Natural killer cell treated with Interleukin-12 subunit alpha and Interleukin-12 subunit beta and Interleukin-15 and Interleukin-18, amount 100 ng/mL, for 72 hours (primary cell): ENCODE measurements at places on chromosomes 7 and 10. TPM values are rescaled to one million over a fixed set of nuclear protein-coding genes. Genes with fewer than 3 reads are reported as not detected.

DNA sequence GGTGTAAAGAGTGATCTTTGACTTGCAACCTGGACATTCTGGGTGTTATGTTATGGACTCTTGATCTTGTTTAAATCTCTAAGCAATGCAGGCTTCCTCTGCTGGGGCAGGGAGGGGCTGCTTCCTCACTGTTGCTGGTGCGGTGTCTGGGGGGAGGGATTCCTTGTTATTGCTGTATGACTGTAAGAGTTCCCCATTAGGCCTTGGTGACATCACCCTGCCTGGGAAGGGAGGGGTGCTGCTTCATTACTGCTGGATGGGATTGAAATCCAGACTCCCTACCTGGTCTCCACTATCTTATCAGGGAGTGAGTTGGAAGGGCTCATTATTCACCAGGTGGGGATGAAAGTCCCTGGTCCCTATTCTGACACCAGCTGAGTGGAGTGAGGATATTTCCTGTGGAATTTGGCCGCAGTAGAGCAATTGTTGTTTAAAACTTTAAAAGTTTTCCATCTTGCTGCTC is 8.8 kb downstream of the OGDH start:
- DNase-seq: no peak

TMEM229A gene
- total RNA-seq: not detected

EGR2 gene
- 14.3 TPM for total RNA-seq

- no peak for DNase-seq
These were observed 38.8 kb downstream of the SVOPL start for GRCh38 chr7:138662076-138662990.

GRCh38 chr10:106158241-106158640 is 1006.3 kb downstream of the SORCS1 start:
- DNase-seq: no peak

- no peak for DNase-seq
These were observed 40.9 kb upstream of the PAPSS2 start for GRCh38 chr10:87618566-87619423.

DNA sequence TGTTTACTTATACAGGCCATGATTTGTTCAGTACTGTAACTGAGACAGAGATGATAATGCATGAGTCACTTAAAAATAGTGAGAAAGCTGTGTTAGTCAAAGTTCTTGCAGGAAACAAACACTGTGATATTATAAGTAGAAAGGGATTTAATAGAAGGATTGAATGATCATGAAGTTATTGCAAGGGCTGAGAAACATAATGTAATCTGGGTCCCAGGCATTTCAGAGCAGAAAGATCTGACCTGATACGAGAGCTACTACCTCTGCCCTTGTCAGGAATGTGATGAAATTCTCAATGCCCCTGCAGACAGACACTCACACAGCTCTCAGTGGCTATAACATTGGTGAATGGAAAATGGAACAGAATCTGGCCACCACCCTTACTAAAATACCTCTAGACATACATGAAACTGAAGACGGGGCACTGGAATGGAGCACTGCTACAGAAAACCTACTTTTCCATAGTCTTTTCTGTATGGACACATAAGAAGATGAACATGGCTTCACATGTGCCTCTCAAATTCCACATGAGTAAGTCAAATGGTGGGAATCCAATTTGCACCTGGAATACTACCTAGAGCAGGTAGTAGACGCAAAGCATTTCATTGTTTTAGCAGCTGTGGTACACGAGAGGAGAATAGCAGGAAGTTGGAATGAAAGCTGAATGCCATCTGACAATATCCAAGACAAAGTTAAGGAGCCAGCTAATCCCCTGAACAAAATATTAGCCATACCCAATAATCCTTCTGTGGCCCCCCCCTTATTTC is 19.1 kb upstream of the VWDE start:
- no peak for DNase-seq

ASZ1 gene
- total RNA-seq: not detected

DNA sequence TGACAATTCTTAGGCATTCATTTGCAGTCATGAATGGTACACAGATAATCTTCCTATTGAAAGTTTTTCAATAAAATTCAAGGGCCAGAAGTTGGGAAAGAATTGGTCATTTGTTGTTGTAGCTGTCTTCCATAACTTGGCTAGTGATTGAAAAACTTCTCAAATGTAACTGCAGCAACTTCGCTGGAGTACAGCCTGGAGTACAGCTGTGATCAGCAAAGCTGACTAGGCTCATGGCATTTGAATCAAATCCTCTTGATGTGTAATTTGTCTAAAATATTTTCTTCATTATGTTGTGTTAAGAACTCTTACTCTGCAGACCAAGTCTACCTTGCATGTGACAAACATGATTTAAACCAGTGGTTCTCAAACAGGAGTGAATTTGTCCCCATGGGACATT is 226.5 kb upstream of the STEAP1 start:
- DNase-seq: no peak

TEX47 gene
- total RNA-seq: not detected

GRCh38 chr10:27241010-27241651 is 534 bp upstream of the ACBD5 start:
- DNase-seq: no peak

- DNase-seq: no peak
These were observed 24.7 kb downstream of the CTBP2 start for GRCh38 chr10:125135771-125136035.

ODAD2 gene
- not detected for total RNA-seq

GRCh38 chr7:79332091-79332490 is 121.4 kb downstream of the MAGI2 start:
- DNase-seq: no peak

RSPH10B2 gene
- 0.53 TPM for total RNA-seq

- no peak for DNase-seq
These were observed 473.7 kb downstream of the ATRNL1 start for GRCh38 chr10:115566867-115567266.
